ENCODE measurements at places on chromosomes 11 and 22. TPM values are rescaled to one million over a fixed set of nuclear protein-coding genes. Genes with fewer than 3 reads are reported as not detected.

DNA sequence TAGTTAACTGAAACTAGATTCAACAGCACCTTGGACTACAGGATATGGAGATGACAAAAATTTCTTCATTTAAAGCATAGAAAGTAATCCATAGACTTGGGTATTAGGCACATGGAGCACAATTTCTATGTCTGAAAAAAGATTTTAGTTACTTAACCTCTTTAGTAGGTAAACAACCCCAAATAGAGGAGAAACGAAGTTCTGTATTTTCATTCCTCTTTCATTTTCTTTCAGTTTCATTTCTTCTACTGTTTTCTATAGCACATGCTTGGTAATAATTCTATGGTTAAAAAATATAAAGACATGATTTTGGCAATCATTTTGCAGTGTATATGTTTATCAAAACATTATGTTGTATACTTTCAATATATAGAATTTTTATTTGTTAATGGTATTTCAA is 99.5 kb downstream of the CASP12 start:
- no peak for DNase-seq
- H3K27ac ChIP-seq: no peak overlapping the region
- no peaks in the 10 kb centered on the region for H3K36me3 ChIP-seq
- no peak overlapping the region for H3K4me3 ChIP-seq

- no peaks in the 10 kb centered on the region for H3K36me3 ChIP-seq
- DNase-seq: peak; percentile 95
- H3K27me3 ChIP-seq: no peaks in the 10 kb centered on the region
- H3K27ac ChIP-seq: no peak overlapping the region
- peaks cover 21% of the 10 kb centered on the region for H3K4me1 ChIP-seq
Measured at GRCh38 chr11:86551288-86552092, 120.9 kb downstream of the ME3 start.

GRCh38 chr22:44168206-44168605 is 12.5 kb upstream of the PARVG start:
- H3K4me3 ChIP-seq: no peak overlapping the region
- H3K27me3 ChIP-seq: no peaks in the 10 kb centered on the region
- H3K27ac ChIP-seq: no peak overlapping the region
- DNase-seq: no peak
- H3K4me1 ChIP-seq: no peaks in the 10 kb centered on the region

FLRT1 gene
- total RNA-seq: under 0.01 TPM

DNA sequence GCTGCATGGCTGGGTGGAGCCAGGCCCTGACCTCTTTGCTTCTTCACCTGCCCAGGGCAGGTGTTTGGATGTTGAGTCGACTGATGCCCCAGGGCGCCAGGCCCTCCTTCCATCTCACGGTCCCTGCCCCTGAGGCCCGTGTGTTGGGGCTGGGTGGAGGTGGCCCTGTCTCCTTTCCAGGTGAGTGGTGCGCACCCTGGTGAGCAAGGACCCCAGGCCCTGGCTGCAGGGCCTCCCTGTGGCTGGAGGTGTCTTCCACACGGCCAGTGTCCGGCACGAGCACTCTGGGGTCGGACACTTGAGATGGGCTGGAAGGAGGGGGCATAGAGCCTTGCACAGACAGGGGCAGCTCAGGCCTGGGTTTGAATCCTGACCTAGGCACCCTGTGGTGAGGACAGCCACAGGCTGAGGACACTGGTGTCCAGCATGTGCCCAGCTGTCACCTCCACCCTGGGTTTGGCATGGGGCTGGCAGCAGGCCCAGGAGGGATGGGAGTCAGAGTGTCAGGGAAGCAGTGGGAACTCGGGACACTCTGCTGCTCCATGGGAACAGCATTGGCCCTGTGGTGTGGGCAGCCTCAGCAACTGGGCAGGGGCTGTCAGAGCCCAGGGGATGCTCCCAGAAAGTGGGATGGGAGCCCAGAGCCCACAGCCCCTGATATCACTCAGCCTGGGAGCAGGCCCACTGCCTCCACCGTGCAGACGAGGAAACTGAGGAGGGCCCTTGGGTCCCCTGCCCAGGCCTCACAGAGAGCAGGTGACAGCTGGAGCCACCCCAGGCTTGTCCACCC is 37.1 kb upstream of the CCDC188 start:
- no peak for DNase-seq
- no peak overlapping the region for H3K4me3 ChIP-seq
- no peaks in the 10 kb centered on the region for H3K36me3 ChIP-seq
- H3K27ac ChIP-seq: no peak overlapping the region

DNA sequence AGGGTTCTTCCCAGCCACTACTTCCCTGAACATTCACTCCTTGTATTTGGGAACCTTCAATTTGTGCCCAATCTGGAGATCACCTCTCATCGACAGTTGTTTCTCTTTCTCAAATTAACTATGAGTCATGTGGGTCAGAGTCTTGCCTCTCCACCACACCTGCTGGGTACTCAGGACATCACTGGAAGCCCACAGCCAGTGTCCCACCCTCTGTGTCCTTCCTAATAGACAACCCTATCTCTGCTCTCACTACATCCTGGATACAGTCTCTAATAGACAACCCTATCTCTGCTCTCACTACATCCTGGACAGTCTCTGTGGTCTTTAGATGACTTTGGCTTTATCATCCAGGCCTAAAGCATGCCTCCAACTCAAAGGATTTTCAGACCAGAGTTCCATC is 70.1 kb downstream of the ARL14EP start:
- H3K27me3 ChIP-seq: no peaks in the 10 kb centered on the region
- no peak for DNase-seq
- H3K4me1 ChIP-seq: no peaks in the 10 kb centered on the region
- H3K4me3 ChIP-seq: no peak overlapping the region
- H3K36me3 ChIP-seq: no peaks in the 10 kb centered on the region

GRCh38 chr11:33622186-33622585 is 78.4 kb downstream of the C11orf91 start:
- H3K27ac ChIP-seq: no peak overlapping the region
- H3K4me3 ChIP-seq: no peak overlapping the region
- H3K4me1 ChIP-seq: peaks cover 6% of the 10 kb centered on the region
- DNase-seq: peak; percentile 63

PATE4 gene
- not detected for total RNA-seq

DNA sequence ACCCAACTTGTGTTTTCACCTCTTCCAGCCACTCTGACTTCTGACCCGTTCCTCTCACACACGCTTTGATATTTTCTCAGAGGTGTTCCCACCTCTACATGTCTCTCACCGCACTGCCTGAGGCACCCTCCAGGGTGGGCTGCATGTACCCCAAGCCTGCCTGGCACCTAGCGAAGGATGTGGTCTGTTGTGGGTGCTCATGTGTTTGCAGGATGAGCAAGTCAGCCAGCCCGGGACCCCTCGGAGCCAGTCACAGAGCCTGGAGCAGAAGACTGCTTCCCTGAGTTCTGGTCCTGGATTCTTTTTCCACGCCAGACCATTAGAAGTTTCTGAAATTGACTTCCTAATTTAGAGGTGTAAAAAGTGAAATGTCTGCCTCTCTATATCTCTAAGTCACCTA is 3.8 kb downstream of the GTSE1 start:
- DNase-seq: no peak
- H3K4me1 ChIP-seq: peaks cover 14% of the 10 kb centered on the region
- H3K36me3 ChIP-seq: no peaks in the 10 kb centered on the region
- no peak overlapping the region for H3K27ac ChIP-seq
- H3K4me3 ChIP-seq: no peak overlapping the region

EWSR1 gene
- total RNA-seq: 518 TPM

DNA sequence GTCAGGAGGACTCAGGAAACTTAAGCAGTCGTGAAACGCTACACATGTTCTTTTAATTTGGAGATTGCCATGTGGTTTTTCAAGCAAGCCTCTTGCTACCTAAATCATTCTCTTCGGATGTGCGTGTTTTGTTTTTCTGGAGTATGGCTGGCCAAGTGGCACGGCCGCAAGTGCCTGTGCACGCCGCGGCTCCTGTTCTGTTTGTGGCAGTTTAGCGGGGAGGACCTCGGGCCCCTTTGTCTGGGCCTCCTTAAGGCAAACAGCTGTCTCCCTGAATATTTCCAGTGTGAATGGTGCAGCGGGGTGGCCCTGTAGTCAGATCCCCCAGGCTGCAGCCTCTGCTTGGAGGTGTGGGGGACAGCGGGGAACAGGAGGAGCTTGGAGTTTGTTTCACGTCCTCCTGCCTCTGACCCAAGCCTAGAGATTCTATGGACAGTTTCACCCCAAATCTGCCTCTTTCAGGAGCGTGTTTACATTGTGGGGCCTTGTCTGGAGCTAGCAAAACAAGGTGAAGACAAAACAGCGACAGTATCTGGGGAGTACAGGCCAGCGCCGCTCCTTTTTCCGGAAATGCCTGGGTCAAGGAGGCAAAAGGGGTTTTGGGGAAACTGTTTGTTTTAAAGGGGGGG is 1.3 kb downstream of the LRP5 start:
- peak; percentile 30 for DNase-seq
- peak overlapping the region; percentile 71 for H3K27ac ChIP-seq
- H3K4me1 ChIP-seq: peaks cover 13% of the 10 kb centered on the region

- peaks cover 6% of the 10 kb centered on the region for H3K4me1 ChIP-seq
- H3K27me3 ChIP-seq: peaks cover 13% of the 10 kb centered on the region
- H3K4me3 ChIP-seq: no peak overlapping the region
- H3K36me3 ChIP-seq: no peaks in the 10 kb centered on the region
Measured at GRCh38 chr11:66443602-66444001, 5.0 kb upstream of the MRPL11 start.

GRCh38 chr11:14021738-14022137 is 59.2 kb downstream of the SPON1 start:
- DNase-seq: no peak
- peaks cover 11% of the 10 kb centered on the region for H3K27me3 ChIP-seq
- H3K36me3 ChIP-seq: no peaks in the 10 kb centered on the region
- peaks cover 3% of the 10 kb centered on the region for H3K4me1 ChIP-seq
- H3K4me3 ChIP-seq: no peak overlapping the region

DNA sequence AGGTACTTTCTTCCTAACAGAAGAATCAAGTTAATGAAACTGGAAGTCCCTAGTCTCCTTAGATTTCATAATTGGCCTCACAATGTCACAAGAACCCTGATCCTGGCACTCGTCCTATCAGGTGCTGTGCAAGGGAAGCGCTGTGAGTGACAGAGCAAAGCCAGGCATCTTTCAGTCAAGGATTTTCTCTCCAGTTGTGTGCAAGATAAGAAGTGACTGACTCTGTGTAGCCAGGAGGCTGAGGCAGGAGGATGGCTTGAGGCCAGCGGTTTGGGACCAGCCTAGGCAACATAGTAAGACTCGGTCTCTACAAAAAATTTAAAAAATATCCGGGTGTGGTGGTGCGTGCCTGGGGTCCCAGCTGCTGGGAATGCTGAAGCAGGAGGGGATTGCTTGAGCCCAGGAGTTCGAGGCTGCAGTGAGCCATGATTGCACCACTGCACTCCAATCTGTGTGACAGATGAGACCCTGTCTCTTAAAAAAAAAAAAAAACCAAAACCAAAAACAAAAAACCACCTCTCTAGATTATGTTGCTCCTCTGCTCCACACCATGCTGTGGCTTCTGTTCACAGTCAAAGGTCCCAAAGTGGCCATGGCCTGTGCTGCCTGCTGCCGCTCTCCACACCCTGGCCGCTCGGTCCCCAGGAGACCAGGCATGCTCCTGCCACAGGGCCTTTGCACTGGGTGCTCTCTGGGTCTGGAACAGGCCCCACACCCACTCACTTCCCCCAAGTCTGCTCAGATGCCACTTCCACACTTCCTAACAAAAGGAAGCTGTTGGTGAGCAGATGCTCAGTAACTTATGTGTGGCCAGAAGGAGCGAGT is 54.2 kb upstream of the CLDN5 start:
- H3K27me3 ChIP-seq: peaks cover 1% of the 10 kb centered on the region
- no peaks in the 10 kb centered on the region for H3K36me3 ChIP-seq
- no peak overlapping the region for H3K4me3 ChIP-seq
- H3K27ac ChIP-seq: no peak overlapping the region
- peaks cover 10% of the 10 kb centered on the region for H3K4me1 ChIP-seq

GRCh38 chr22:29073618-29074275 is 912 bp downstream of the KREMEN1 start:
- H3K36me3 ChIP-seq: no peaks in the 10 kb centered on the region
- H3K27ac ChIP-seq: no peak overlapping the region
- no peak for DNase-seq
- no peaks in the 10 kb centered on the region for H3K4me1 ChIP-seq
- H3K27me3 ChIP-seq: peaks cover 28% of the 10 kb centered on the region

GRCh38 chr22:47395481-47395880 is 633.0 kb downstream of the TBC1D22A start:
- H3K27ac ChIP-seq: no peak overlapping the region
- H3K4me1 ChIP-seq: no peaks in the 10 kb centered on the region
- H3K27me3 ChIP-seq: no peaks in the 10 kb centered on the region
- no peak overlapping the region for H3K4me3 ChIP-seq
- no peaks in the 10 kb centered on the region for H3K36me3 ChIP-seq
- peak; percentile 2 for DNase-seq

DNA sequence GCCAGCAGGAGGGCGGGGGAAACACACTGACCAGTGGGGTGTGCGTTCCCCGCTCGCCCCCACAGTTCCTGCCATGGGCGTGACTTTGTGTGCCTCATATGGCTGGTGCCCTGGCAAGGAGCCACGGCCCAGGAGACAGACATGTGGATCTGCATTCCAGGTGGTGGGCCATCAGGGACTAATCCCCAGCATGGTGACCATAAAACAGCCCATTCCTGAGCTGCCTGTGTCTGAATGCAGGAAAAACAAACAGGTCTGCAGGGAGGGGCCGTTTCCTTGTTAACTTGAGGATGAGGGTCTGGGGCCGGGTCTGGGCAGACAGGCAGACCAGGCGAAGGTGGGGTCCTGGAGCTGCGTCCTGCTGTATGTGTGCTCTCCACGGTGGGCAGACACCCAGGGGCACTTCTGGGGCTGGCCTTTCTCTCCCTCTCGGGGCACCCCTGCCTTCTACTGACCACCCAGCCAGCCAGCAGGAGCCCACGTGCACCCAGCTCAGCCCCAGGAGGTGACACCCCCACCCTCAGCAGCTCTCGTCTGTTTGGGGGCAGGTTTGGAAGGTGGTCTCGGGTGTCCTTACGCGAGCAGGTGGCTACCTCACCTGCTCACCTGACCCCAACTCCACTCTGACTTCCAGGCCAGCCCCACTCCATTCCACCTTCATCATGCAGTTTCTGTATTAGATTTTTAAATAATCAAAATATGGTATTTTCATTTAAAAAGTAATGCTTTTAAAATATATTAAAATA is 120.3 kb downstream of the KCNQ1OT1 start:
- no peak for DNase-seq
- H3K4me1 ChIP-seq: no peaks in the 10 kb centered on the region
- H3K4me3 ChIP-seq: no peak overlapping the region
- no peaks in the 10 kb centered on the region for H3K36me3 ChIP-seq

DNA sequence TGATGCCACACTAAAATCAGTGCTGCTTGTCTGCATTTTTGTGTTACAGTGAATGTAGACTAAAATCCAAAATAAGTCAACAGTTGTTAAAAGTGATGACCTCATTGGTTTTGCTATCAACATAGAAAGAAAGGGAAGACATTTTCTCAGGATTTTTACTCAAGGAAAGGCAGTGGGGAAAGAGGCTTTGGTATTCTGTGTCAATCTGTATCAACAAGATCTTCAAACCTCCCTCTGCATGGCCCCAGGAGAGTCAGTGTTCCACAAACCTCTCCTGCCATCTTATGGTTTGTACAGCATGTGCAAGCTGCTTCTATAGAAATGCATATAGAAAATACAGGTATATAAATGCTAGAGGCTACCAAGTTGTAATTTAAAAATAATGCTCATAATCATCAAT is 13.8 kb upstream of the OR51M1 start:
- no peak overlapping the region for H3K4me3 ChIP-seq
- peaks cover 19% of the 10 kb centered on the region for H3K4me1 ChIP-seq
- H3K27ac ChIP-seq: no peak overlapping the region
- no peaks in the 10 kb centered on the region for H3K27me3 ChIP-seq
- no peaks in the 10 kb centered on the region for H3K36me3 ChIP-seq

Data from IMR-90 (cell line).